Glutamatergic neuron (in vitro differentiated cells): ENCODE measurements at places on chromosomes 3 and 15. TPM values are rescaled to one million over a fixed set of nuclear protein-coding genes. Genes with fewer than 3 reads are reported as not detected.

GRCh38 chr15:100042558-100042957 lies 299.2 kb downstream of the ADAMTS17 start:
- DNase-seq = no peak

DNA sequence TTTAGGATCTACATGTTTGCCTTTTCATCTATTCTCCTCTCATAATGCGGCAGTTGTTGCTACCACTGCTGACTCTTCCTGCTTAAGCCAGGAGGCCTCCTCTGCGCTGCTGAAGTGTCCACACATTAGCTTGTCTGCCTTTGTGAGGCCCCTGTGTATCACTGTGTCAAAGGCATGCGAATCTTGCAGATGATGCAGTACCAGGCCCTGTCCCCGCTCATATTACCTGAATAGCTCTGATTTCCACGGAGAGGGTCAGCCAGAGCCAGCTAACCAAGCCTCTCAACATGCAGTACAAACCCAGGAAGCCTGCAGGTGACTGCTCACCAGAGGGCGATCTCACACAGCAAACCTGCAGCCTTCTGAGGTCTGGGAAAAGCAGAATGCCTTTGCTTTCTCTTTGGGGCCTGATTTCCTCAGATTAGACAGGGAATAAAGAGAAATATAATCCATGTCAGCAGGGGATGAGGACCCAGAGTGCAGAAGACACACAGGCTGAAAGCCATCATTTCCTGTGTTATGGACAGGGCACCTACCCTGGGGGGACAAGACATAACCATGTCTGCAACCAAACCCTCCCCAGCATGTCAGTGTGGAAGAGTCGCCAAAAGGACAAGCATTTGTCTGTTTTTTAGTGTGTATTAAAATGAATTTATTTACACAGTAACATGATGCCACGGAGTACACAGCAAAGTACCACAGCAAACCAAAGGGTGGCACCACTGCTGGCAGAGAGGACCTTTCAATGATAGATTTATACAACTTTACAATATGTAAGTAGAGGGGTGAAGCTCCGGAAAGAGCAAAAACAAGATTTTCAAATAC lies 36.8 kb upstream of the TSPAN3 start:
- DNase-seq = peak; percentile 72

GRCh38 chr3:181921220-181921619 lies 209.5 kb downstream of the SOX2 start:
- DNase-seq = no peak

DNA sequence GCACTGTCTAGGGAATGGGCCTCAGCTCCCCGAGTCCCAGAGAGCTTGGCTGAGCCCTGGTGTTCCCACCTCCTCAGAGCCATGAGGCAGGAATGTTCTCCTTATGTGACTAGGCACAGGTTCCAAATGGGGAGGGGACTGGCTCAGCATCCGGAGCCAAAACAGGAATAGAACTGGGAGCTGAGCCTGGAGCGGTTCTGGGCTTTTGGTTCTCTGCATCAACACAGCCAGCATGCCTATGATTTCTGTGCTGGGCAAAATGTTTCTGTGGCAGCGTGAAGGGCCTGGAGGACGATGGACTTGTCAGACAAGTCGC lies at the start of gene FAM131A:
TSS of gene FAM131A (plus strand) at position 202 of the 316 bp plus-strand sequence. CDS start at position 233, 31 bp downstream.
- no peak for DNase-seq

- DNase-seq = no peak
These were observed 59.8 kb downstream of the AGTR1 start for GRCh38 chr3:148757238-148758215.

DNA sequence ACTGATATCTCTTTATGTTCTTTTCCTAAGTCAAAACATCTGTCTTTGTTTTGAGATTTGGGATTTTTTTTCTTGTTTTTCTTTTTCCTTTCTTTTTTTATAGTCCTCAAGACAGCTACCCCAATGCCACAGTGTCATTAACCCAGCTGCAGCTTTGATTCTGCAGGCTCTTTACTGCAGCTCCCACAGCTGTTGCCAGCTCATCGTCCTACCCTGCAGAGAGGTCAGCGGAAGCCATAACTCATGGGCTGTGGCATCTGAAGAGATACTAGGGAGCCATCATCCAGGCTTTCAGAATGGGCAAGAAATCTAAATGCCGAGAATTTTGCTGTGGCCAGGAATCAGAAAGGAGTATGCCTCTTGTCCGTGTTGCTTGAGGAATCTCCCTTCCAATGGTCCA lies 44.3 kb upstream of the SLC24A5 start:
- DNase-seq = no peak

GRCh38 chr3:161171113-161171512 lies 50.0 kb upstream of the NMD3 start:
- DNase-seq = no peak

DNA sequence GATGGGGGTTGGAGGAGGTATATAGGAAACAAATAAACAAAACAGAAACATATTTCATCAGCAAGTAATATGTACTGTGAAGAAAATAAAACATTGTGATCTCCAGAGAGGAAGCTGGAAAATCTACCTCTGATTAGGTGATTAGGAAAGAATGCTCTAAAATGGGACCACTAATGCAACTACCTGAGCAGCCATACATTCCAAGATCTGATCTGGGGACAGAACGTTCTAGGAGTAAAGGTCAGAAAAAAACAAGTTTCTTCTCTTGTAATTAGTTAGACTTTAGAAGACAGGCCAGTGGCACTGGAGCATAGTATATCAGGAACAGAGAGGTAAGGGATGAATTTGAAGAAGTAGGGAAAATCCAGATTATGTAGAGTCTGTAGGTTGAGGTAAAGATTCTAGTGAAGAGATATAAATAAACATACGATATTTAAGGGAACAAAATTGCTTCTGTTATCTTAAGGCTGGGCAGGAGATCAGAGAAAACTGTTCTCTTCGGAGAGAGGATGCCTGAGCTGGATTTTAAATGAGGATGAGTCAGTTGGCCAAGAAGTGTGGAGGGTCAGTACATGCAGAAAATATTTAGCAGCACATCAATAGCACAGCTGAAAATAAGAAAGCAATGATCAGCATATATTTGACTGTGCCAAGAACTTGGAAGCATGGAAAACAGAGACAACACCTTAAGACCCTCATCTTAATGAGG lies 429.5 kb downstream of the NLGN1 start:
- no peak for DNase-seq

DNA sequence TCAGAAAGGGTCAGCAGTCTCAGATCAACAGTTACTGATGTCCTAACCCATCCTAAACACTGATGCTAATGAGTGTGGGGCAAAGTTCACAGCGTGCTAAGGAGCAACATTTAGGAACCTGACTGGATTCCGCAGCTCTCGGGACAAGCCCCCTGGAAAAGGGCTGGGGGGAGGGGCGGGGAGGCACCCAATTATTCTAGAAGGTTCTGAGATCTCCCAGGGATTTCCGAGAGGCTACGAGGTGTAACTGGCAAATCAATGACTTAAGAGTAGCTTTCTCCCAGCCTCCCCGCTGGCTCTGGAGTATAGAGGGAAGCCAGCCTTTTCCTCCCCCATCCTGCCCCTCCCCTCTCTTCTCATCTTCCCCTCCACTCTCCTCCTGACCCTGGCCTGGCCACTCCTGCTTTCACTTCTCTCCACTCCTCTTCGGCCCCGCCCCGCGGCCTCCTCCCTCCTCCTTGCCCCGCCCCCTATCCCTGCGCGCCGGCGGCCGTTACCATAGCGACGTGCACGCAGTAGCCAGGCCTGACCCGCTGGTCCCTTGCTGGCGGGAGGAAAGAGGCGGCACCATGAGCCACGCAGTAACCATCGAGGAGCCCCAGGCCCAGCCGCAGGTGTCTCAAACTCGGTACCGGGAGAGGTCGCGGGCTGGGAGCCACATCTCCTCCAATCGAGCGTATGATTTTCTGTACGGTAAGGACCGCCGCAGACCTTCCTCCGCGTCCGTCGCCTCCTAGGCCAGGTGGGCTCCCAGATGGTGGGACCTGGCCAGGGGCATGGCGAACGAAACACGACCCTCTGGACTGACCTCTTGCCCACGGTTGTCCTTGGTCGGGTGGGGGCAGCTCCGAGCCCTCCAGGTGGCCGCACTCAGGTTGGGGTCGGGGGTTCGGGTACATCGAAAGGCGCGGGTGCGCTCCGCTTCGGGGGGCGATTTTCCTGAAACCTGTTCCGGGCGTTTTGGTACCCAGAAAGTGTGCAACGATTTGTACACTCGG lies at the start of gene CFAP91:
TSS of gene CFAP91 (plus strand) at position 493 of the 998 bp plus-strand sequence. CDS start at position 570, 77 bp downstream.
- peak; percentile 99 for DNase-seq

- DNase-seq = peak; percentile 78
These were observed 155.4 kb upstream of the GOLGA6L4 start for GRCh38 chr15:84079885-84080777.

- no peak for DNase-seq
These were observed 24.5 kb downstream of the CXCR6 start for GRCh38 chr3:45967724-45968123.

- DNase-seq = no peak
These were observed 43.4 kb upstream of the PRTG start for GRCh38 chr15:55786341-55786740.

DNA sequence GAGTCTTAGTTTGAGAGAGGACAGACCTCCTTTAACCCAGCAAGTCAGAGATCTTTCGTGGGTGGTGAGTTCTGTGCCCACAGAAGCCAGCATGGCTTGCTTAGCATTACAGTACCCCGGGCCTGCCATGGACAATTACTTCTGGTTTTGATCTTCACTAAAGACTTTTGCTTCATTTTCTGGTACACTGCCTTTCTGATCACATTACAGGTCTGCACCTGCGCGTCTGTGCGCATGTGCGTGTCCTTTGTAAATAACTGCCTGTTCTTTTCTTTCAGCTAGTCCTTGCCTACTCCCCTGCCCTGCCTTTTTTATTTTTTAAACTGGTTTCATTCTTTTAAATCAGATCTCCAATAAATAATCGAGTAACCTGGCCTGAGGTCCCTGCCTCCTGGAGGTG lies 57.1 kb upstream of the CMTM8 start:
- no peak for DNase-seq

DNA sequence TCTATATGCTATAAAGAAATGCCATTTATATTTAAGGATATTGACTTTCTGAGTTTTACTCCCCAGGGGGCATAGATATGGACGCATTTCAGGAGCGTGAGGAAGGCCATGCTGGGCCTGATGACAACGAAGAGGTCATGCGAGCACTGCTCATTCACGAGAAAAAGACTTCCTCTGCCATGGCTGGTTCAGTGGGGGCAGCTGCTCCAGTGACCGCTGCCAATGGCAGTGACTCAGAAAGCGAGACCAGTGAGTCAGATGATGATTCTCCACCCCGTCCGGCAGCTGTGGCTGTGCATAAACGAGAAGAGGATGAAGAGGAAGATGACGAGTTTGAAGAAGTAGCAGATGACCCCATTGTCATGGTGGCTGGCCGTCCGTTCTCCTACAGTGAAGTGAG lies 38.4 kb downstream of the GTF2E1 start:
- DNase-seq = no peak

GRCh38 chr3:111594205-111594604 lies 941 bp downstream of the ZBED2 start:
- DNase-seq = no peak

Gene SLC33A1
- 19.7 TPM for total RNA-seq

Gene NR2E3
- 0.69 TPM for total RNA-seq

Gene ZNF620
- 18.6 TPM for total RNA-seq

Gene CHRFAM7A
- total RNA-seq = 3.9 TPM

Gene RPL35A
- total RNA-seq = 728 TPM

Gene LRRK1
- 1.5 TPM for total RNA-seq
